ENCODE measurements at places on chromosomes 5 and 9.

DNA sequence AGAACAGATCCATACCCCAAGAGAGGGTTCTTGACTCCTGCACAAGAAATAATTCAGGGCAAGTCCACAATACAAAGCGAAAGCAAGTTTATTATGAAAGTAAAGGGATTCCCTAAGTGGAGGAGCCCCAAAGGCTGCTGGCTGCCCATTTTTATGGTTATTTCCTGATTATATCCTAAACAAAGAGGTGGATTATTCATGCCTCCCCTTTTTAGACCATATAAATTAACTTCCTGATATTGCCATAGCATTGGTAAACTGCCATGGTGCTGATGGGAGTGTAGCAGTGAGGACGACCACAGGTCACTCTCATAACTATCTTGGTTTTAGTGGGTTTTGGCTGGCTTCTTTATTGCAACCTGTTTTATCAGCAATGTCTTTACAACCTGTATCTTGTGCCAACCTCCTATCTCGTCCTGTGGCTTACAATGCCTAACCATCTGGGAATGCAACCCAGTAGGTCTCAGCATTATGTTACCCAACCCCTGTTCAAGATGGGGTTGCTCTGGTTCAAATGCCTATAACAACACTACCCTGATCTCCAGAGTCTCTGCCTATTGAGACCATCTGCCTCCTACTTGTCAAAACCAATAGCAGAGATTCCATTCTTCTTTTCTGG lies 154.4 kb upstream of the GRAMD2B start:
- DNase-seq = no peak

GRCh38 chr5:158287643-158288271 lies 428.8 kb upstream of the CLINT1 start:
- DNase-seq = no peak

DNA sequence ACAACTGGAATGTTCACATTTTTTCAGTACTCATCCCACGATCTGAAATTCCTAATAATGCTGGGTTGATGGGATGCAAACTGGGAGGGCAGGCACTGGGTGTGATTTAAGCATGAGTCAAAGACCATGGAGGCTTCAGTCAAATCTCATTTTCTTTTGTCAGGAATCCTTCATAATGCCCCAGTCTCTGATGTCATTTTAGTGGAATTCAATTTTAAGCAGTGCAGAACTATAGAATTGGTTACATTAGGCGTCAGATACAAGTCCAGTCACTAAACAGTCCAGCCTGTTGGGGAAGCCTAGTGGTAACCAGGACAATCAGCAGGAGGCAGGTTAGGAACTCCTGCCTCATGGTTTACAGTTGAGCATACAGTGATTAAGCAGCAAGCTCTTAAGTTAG lies 41.0 kb upstream of the TMEM215 start:
- no peak for DNase-seq

DNA sequence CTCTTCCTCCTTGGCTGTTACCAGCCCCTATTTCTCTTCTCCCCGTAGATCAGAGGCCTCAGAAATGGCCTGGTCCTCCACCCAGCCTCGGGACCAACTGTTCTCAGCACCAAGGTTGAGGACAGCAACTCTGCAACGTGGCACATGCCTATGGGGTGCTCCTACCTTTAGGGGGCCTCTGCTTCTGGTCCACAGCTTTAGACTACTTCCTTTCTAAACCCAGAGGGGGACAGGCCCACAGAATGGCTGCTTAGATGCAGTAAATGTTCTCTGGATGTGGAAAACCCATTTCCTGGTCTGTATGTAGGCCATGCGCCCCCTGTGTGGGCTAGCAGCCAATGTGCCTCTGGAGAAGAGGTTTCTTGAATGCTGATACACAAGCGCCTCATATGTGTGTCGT lies 68.4 kb downstream of the NRG2 start:
- no peak for DNase-seq

DNA sequence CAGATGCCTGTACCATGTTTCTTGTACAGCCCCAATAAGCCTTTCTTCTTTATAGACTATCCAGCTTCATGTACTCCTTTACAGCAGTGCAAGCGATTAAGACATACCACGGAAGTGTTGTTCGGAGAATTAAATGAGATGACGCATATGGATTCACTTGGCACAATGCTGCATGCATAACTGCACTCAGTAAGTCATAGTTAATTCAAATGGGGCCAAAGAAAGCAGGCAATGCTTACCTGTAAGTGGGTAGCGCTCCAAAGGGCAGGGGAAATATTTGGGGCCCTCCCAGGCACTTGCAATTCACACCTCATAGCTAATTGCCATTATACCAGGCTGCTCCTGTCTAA lies 7.7 kb upstream of the ADRA1B start:
- no peak for DNase-seq

DNA sequence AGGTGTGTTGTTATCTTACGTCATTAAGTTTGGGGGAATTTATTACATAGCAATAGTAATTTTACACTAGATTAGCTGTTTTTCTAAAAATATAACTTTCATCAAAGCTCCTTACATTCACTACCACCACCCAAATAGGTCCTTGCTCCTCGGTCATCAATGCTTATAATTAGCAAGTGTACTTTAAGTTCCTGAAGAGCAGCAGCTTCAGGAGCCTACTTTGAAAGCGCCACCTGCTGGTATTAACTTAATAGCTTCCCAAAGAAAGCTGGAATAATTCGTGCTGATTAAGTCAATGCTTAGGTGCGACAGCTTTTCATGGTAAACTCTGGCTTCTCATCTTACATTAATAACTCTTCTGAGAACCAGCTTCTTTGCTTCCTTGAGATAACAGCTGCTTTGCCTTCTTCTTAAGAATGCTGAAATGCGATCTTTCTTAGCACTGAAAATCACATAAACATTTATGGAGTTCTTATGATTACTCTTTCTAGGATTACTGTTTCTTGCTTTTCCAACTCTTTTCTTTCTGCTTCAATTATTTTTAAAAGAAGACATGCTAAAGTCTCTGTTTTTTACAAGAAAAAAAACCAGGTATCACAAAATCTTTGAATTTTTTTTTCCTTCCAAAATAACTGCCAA lies 10.0 kb upstream of the C5 start:
- peak; percentile 70 for DNase-seq

DNA sequence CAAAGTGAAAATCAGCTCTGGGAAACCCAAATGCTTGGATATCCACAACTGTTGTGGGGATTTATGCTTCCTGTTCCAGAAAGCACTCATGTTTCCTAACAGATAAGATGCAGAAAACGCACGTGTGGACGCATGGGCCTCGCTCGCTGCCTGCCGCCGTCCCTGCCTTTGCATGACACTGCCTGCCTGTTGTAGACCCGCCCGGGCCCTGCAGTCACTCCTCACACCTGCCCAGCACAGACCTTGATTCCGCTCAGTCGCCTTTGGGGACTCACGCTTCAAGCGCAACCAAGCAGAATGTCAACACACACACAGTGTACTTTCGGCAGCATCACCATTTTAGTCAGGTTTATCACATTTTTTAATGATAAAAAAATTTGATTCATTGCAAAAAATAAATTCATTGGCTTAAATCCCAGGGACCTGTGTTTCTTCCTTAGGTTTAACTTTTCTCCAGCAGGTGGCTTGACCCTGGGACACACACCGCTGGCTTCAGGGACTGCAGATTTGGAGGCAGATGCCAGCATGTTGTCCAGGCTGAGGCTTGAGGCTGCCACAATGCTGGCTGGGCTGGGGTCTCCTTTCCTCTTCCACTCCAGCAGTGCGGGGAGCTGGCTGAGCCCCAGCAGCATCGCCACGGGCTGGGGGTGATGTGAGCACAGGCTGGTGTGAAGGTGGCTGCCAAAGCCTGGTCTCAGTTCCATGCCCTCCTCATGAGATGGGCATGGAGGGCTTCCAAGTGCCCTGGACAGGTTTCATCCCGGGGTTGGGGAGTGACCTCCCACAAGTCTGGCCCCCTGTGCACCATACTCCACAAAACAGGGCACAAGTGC lies 416.9 kb upstream of the IRX4 start:
- no peak for DNase-seq

GRCh38 chr9:68769852-68770251 lies 64.8 kb downstream of the PIP5K1B start:
- no peak for DNase-seq

GRCh38 chr5:135324897-135325650 lies 74.0 kb downstream of the MACROH2A1 start:
- DNase-seq = no peak

DNA sequence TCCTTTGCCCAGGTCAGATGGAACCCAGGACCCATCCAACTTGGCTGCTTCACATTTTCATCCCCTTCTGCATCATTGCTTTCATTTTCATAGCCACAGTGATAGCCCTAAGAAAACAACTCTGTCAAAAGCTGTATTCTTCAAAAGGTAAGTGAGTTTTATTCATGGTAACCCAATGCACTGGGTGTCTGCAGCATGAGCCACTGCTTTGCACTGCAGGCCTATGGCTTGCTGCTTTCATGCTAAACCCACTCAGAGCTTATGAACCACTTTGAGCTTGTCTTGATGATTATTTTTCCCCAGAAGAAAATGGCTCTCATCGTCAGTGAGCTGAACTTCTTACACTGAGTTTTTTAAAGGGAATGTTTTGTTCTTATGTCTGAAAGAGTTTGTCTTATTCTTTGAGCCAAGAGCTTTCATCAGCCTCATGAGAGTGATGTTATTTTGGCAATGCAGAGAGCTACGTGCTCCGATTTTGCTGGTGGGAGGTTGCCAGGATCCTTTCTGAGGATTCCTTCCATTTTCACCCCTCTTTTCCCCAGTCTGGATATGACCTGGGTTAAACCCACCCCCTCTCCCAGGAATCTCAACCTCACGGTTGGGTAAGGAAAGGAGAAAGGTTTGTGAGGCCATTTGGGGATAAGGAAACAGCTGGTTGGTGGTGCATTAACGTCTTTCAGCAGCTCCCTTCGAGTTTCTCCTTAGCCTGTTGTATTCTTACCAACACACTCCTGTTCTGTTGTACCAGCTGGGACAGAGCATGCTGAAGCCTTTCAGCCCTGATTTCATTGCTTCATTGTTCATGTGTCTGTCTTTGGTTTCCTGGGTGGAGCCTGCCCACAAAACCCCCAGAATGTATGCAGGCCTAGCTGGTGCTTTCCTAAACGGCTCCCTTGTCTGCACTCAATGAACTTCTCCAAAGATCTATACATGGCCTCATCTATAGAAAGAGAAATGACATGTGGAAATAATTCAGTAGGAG lies 47.6 kb downstream of the PDCD1LG2 start:
- peak; percentile 86 for DNase-seq

- no peak for DNase-seq
Observed at GRCh38 chr5:172603251-172603806, 37.7 kb upstream of the NEURL1B start.

DNA sequence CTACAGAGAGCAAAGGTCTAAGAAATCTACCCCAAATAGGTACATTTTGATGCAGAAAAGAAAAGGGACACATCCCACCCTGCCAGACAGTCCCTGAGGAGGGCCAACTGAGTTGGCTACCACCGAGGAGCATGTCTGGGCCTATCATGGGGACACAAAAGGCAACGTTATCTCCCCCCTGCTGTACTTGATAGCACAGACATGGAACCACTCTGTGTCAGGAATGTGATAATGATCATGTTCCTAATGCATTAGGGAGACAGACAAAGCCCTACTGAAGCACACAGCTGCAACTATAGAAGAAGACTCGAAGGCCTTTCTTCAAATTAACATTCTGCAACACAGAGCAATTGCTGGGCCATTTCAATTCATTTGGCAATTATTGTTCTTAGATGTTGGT lies 84.5 kb downstream of the ENC1 start:
- DNase-seq = no peak

DNA sequence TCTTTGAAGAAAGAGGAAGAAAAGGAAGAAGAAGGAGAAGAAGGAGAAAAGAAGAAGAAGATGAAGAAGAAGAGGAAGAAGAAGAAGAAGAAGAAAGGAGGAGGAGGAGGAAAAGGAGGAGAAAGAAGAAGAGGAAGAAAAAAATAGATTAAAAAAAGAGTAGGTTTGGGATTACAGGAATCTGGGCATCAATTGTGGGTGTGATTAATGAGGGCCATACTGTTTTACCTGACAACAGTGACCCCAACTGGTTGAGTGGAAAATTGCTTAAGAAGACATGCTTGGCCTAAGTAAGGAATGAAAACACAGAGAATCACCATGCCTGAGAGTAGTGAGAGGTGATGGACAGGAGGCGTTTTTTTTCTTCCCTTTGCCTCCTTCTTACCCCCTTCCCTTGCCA lies 114.6 kb downstream of the FAM170A start:
- DNase-seq = peak; percentile 34

GRCh38 chr9:32672469-32672868 lies 37.0 kb upstream of the TAF1L start:
- no peak for DNase-seq

GRCh38 chr5:21398511-21398910 lies 1410.5 kb upstream of the CDH18 start:
- no peak for DNase-seq

GRCh38 chr5:36874465-36874864 lies 2.1 kb upstream of the NIPBL start:
- DNase-seq = no peak

DNA sequence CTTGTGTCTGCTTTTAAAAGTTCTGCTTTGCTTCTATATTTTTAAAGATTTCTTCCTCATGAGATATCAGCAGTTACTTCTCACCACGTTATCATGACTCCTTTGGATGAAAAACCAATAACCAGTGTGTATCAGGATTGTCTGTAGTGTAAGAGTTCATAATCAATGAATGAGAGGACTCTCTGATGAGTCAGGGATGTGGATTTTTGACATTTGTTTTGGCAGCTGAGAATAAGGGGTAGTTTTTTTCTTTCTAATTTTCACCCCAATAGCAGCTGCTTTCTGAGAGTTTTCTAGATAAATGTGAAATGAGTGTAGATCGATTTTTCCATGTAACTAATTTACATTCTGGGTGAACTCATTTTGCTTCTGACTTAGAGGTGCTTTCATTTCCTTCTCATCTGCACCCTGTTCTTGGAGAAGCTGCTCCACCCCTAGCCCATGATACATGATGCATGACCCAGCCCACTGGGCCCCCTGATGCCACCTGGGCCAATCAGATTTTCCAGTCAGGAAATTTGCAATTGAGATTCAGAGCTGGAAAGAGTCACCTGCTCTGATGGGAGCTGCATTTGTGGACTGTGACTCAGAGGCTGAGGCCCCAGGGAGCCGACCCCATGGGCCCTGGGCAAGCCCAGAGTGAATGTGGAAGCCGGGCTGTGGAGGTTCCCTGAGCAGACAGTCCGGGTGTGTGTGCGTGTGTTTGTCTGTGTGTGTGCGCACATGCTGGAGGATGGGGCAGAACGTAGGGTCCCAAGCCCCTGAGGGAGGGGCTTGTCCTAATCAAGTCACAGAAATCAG lies 159.3 kb downstream of the RGS3 start:
- peak; percentile 17 for DNase-seq

GRCh38 chr9:127570533-127571111 lies 41.5 kb upstream of the STXBP1 start:
- peak; percentile 30 for DNase-seq

- no peak for DNase-seq
Observed at GRCh38 chr5:170752257-170753215, 31.0 kb upstream of the GABRP start.
